Mesothelial cell of epicardium (in vitro differentiated cells): ENCODE measurements at places on chromosomes 1 and 21. TPM values are rescaled to one million over a fixed set of nuclear protein-coding genes. Genes with fewer than 3 reads are reported as not detected.

DNA sequence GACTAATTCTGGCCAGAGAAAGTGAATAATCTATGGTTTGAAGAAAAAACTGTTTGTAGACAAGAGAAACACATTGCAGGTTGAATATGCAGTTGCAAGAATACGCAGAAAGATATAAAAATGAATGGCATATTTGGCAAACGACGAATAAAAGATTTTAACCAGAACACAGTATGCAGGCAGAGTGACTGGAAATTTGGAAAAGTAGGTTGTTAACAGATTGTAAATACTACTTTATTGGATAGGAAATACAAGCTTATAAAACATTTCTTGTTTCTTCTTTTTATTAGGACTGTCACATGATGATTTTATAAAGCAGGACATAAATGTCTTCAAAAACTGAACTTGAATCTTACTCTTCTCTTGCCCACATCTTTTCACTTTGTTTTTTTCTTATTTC, 573.3 kb upstream of the PBX1 start:
- DNase-seq, result no peak

GRCh38 chr1:201982623-201983379, at the start of gene RNPEP:
Gene RNPEP, plus strand, starts transcription at chr1:201982648. Its CDS starts 19 bp downstream, at chr1:201982667.
- peak; percentile 56 for DNase-seq

DNA sequence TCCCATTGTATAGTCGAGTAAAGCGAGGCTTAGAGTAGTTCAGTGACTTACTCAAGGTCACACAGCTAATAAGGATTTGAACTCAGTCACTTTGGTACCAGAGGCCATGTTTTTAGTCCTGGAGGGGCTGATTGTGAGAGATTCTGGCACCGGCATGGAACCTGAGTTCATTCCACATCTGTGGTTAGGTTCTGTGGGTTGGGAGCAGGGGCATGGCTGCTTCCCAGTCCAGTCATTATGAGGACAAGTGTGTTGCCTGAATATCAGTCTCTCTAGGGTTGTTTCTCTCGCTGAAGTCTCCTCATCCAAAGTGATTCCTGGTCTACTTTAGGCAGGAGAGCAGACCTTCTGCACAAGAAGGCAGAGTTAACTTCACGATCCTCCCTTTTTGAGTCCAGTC, 90.6 kb downstream of the C1orf94 start:
- no peak for DNase-seq

GRCh38 chr1:186655876-186656275, 24.3 kb downstream of the PTGS2 start:
- DNase-seq, result no peak

GRCh38 chr1:44305962-44306422, 49.1 kb downstream of the ERI3 start:
- no peak for DNase-seq

DNA sequence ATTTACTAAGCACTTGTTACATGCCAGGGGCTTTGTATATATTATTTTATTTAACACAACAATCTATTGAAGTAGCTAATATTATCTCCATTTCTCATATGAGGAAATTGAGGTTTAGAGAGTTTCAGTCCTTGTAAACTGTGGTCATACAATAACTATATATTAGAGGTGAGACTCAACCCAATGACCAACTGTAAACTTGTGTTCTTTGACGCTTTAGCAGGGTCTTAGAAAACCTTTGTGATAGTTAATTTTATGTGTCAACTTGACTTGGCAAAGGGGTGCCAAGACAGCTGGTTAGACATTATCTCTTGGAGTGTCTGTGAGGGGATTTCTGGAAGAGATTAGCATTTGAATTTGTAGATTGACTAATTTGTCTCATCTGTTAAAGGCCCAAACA, 252.4 kb upstream of the B3GALT2 start:
- DNase-seq, result no peak

DNA sequence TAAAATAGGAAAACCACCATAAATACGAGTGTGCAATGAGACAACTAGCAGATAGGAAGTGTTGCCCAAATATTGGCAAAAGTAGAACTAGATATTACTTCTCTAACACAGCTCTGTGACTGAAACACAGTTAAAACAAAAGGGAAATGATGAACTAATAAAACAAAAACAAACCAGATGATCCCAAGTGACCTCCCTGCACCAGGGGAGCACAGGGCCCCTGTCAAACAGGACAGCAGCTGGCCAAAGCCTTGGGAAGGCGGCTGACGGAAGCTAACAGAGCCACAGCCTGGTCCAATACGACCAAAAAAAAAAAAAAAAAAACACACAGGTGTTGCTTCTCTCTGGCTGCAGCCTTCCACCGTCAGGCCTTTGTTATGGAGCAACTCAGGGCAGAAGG, 17.8 kb downstream of the ZBTB17 start:
- no peak for DNase-seq

DNA sequence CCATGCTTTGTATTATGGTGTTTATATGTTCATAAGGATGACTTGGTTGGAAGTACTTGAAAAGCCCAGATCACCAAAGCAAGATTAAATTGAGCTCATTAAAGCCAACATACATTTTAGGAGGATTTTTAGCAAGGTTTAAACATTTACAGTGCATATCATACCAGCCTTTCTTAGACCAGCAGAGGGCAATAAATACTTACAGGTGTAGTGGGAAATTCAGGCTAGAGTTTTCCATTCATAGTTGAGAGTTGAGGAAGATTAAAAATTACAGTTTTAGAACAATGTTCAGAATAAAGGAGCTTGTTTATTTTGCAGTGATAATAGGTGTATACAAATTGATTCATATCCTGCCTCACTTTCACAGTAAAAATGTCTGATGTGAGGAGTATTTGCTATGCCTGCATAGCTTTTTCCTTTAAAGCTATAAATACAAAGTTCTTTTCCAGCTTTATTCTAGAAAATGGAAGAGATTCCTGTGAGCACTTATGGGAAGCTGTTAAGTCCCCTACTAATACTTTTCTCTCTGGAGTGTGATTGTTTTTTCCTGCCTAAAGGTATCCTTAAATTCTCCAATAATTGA, 35.3 kb downstream of the DTL start:
- no peak for DNase-seq

GRCh38 chr1:157948312-157949073, 45.0 kb upstream of the KIRREL1 start:
- DNase-seq, result no peak

DNA sequence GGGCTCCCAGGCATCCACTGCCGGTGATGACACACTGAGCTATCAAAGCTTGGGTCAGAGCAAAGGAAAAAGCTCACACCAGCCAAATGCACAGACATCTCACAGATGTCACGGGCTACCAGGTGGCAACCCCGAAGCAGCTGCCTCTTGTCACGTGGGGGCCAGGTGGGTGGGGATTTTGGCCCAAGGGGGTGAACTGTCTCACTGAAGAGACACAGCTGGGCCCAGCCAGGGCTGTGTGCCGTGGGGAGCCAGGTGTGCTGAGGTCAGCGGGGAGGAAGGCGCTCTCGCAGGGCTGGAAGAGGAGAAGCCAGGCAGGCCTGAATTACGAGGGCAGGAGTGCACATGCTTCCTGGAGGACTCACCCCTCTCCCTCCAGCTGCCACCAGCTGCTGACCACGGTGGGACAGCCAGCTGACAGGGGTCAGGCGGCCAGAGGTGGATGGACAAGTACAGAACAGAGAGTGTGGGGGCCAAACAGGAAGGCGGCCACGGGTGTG, 32.4 kb downstream of the KCNN3 start:
- no peak for DNase-seq

Gene FMO2
- total RNA-seq, result not detected in 3 replicates

Gene LCE3E
- not detected in 3 replicates for total RNA-seq

Gene AVPR1B
- not detected in 3 replicates for total RNA-seq
